SK-N-MC (cell line): ENCODE measurements at places on chromosomes 1 and 21.

- DNase-seq, result no peak
Measured at GRCh38 chr1:55131801-55132200, 83.4 kb downstream of the USP24 start.

GRCh38 chr1:221715321-221716169 is 26.3 kb downstream of the DUSP10 start:
- peak; percentile 14 for DNase-seq

DNA sequence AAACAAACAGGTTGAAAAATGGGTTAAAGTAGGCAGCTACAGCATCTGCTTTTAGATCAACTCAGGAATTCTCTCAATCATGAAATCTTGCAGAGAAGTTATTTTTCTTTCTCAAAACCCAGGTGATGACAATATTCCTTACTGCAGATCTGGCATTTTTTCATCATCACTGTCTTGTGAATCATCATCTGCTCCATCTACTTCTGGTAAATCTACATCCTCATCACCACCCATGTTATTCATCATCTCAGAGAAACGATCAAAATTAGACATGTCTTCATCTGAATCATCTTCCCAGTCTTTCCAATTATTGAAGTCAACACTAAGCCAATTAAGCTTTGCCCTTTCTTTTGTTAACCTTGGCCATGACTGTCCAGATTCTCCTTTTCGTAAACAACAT is 21.8 kb downstream of the GBP2 start:
- DNase-seq, result no peak

GRCh38 chr1:212035835-212036605 is 472 bp downstream of the DTL start:
- no peak for DNase-seq

GRCh38 chr21:42513985-42514882 is 582 bp downstream of the SLC37A1 start:
- DNase-seq, result no peak

- DNase-seq, result no peak
Measured at GRCh38 chr1:45393718-45394302, 53.6 kb upstream of the MUTYH start.

- no peak for DNase-seq
Measured at GRCh38 chr1:234722270-234722704, 112.3 kb upstream of the IRF2BP2 start.

DNA sequence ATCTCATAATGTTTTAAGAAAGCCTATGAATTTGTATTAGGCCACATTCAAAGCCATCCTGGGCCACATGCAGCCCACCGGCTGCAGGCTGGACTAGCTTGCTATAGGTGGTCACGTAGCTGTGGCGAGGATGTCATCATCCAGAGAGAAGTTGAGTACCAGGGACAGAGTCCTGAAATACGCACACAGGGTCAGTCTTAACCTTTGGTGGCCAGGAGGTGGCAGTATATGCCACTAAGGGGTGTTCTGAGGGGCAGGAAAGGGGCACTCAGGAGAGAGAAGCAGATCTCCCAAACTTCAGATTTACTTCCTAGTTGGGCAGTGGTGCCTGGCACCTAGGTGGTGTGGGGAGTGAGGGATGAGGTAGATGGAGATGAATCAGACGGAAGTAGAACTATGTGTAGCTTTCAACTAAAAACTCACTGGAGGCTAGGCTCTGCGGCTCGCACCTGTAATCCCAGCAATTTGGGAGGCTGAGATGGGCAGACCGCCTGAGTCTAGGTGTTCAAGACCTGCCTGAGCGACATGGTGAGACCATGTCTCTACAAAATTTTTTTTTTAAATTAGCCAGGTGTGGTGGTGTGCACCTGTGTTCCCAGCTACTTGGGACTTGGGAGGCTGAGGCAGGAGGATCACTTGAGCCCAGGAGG is 16.3 kb upstream of the CDK18 start:
- DNase-seq, result no peak

DNA sequence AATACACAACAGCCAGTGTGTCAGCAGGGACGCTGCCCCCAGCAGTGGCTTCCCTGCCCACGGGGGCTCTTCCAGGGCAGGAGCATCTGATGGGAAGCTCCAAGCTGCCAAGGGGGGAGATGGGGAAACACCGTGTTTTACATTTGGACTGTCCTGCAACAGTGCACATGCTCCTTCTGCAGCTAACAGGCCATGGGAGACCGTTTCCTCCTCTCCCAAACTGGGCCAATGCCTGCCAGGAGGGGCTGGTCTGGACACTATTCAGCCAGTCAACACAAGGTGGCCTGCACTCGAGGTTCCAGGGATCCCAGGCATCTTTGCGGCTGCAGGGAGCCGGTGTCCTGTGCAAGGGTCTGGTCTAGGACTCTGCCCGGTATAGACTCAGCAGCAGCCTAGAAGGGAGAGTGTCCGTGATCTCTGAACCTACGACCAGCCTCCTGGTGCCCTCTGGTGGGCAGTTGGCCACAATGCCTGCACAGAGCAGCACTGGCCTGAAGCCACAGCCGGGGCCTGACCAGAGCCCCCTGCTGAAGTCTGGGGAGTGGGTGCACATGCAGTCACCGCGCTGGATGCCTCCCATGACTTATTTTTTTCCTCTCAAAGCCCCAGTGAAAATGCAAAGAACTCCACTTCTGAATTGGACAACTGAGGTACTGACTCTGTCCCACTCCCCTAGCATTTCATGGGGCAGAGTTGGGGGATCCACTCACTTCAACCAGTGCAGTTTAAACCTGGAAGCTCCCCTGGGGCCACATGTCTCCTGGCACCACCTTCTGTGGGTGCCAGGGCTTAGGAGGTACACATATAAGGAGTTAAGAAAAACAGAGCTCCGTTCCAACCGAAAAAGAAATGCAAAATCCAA is 33.3 kb downstream of the RCC2 start:
- DNase-seq, result no peak

GRCh38 chr1:183585038-183585437 is 5.2 kb downstream of the NCF2 start:
- DNase-seq, result no peak

GRCh38 chr1:93738075-93738622 is 56.5 kb upstream of the BCAR3 start:
- no peak for DNase-seq

DNA sequence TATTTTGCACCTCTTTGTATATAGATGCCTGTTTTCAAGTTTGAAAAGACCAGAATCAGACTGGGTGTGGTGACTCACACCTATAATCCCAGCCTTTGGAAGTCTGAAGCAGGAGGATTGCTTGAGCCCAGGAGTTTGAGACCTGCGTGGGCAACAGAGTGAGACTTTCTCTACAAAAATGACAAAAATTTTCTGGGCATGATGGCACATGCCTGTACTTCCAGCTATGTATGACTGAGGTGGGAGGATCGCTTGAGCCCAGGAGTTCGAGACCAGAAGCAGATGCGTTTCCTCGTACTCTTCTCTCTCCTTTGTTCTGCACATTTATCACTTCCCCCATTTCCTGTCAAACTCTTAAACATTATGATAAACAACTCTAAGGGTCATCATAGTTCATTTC is 310.0 kb upstream of the SNX7 start:
- no peak for DNase-seq

GRCh38 chr1:170481000-170481399 is 51.0 kb upstream of the GORAB start:
- no peak for DNase-seq

GRCh38 chr1:153696741-153697140 is 18.3 kb downstream of the NPR1 start:
- no peak for DNase-seq

DNA sequence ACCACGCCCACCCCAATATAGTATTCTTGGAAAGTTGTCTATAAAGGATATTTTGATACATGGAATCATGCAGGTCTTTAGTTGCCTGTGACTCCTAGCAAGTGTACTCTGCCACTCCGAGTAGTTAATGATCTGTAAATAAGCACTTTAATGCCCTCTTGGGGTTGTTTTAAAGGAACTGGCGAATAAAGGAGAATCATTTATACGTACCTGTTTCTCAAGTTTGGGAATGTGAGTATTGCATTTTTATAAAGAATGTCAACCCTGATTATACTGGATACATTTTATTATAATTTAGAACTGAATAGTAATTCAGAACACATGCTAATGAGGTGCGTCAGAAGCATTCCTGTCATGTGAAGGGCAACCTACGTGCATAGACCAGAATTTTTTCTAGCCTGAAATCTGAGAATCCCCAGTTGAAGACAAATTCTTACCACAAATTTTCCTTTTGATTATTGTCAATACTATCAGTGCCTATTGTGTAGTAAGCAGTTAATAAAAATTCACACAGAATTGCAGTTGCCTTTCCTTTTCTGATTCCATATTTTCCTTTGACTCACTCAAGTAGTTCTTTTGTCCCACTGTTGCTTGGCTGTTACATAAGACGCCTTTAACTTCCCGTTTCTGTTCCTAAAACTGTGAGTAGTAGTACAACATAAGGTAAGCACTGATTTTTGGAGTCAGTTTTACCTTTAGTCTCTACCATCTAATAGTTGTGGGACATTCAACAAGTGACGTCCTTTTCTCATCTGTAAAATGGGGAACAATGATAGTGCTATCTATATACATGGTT is 5.1 kb downstream of the AHCYL1 start:
- DNase-seq, result no peak

GRCh38 chr1:246681900-246682895 is 42.0 kb upstream of the SCCPDH start:
- DNase-seq, result no peak

GRCh38 chr1:214823311-214824117 is 220.5 kb downstream of the CENPF start:
- DNase-seq, result no peak

GRCh38 chr1:12275370-12275769 is 45.5 kb downstream of the VPS13D start:
- no peak for DNase-seq

- DNase-seq, result no peak
Measured at GRCh38 chr1:213759359-213760181, 228.2 kb upstream of the PROX1 start.

DNA sequence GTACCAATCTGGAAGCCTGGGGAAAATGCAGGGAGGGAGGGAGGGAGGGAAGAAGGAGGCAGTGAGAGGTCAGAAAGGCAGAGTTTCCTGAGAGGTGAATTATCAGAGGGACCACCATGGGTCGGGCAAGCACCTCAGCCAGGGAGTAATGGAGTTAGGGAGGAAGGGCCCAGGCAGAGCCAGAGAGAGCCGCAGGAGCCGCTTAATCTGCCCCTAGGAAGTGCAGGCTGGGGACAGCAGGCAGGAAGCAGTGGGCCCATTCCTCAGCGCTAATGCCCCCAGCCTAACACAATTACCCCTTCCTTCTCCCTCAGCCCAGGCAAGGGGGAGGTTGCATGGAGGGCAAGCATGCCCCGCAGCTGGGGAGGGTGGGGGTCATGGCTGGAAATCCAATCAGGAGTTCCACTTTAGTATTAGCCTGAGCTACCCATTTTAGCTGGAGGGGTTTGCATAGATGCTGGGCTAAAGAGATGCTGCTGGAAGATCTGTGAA is 109.0 kb downstream of the TMEM53 start:
- no peak for DNase-seq

GRCh38 chr1:203663821-203664220 is 37.2 kb downstream of the ATP2B4 start:
- no peak for DNase-seq

GRCh38 chr1:4019147-4019521 is 119.1 kb upstream of the C1orf174 start:
- no peak for DNase-seq

GRCh38 chr1:202230939-202231645 is 37.5 kb downstream of the LGR6 start:
- DNase-seq, result no peak

- no peak for DNase-seq
Measured at GRCh38 chr1:71660411-71660810, 579.6 kb upstream of the ZRANB2 start.

GRCh38 chr1:30977105-30977504 is 68.5 kb upstream of the SDC3 start:
- no peak for DNase-seq

DNA sequence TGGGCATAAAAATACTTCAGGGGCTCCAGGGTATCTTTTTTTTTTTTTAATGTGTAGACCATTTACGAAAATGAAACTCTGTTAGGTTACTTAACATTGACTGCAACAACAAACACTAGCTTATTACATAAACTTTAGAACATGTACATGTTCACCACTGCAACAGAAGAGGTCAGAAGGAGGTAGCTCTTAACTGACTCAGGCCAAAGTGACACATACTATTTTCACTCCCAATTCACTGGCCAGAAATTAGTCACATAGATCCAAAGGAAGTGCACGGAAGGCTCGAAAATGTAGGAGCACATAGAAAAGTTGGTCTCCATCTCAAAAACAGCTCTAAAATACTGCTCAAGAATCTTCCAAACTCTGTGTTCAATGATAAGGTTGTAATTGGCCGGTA is 107.2 kb downstream of the AKT3 start:
- DNase-seq, result no peak

- no peak for DNase-seq
Measured at GRCh38 chr1:247431643-247432042, 15.7 kb downstream of the NLRP3 start.

GRCh38 chr1:23370709-23371584 is 1.3 kb upstream of the ZNF436 start:
- DNase-seq, result no peak

DNA sequence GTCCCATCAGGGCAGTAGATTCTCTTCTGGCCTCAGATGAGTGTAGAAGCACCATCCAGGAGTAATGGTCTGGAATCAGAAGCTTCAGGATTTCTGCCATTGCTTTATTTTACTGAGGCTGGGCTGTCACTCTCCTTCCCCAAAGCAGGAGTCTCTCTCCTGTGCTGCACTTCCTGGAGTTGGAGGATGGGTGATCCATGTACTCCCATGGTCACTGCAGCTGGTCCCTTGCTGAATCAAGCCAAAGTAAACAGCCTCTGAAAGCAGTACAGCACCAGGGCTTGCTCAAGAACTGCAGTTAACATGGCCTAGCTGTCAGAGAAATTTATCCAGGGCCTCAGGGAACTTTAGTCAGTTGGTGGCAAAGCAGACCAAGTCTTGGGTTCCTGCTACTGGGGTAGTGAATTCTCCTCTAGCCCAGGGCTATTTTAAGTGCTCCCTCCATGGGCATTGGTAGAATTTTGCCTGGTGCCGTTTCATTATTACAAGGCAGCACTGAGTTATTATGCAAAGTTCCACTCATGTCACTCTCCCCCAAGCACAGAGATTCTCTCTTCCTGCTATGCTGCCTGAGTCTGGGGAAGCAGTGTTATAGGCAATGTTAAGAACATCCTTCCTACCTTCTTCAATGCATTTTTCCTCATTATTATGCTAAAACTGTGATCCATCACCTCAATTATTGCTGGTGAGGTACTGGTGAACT is 29.5 kb downstream of the DRAM2 start:
- DNase-seq, result no peak

- no peak for DNase-seq
Measured at GRCh38 chr1:119449971-119450370, 35.0 kb downstream of the HSD3B2 start.
